ENCODE measurements at places on chromosomes 12 and 14.
A peak's percentile ranks its signal among the peaks of the same experiment; 100 is the strongest.

- DNase-seq = peak; percentile 89
These were observed at the start of gene ZC3H14 for GRCh38 chr14:88562831-88563686. ZC3H14 (plus strand) TSS chr14:88563037; CDS start chr14:88563134, 97 bp downstream.

GRCh38 chr12:96219700-96220206, 25.6 kb downstream of the ELK3 start:
- peak; percentile 21 for DNase-seq

DNA sequence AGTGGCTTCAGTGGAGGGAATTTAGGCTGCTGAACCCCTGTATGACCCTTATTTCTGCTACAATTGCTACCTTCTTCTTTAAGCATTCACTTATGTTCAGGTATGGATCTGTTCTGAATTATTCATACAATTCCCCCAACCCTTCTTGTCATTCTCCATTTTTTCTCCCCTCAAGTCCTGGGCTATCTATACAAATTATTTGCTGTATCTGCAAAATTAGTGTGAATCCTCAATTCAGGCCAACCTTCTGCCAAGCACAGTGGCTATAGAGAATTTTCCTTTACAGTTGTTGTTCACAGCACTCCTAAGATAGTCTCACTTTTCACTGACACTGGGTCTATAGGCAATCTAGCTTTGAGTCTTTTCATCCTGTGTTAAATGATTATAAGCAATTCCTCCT, 119.2 kb upstream of the CNTN1 start:
- DNase-seq = no peak

- DNase-seq = peak; percentile 51
These were observed 15.4 kb upstream of the TMEM120B start for GRCh38 chr12:121697093-121697698.

GRCh38 chr12:68483592-68484383, 126.9 kb upstream of the RAP1B start:
- DNase-seq = no peak

DNA sequence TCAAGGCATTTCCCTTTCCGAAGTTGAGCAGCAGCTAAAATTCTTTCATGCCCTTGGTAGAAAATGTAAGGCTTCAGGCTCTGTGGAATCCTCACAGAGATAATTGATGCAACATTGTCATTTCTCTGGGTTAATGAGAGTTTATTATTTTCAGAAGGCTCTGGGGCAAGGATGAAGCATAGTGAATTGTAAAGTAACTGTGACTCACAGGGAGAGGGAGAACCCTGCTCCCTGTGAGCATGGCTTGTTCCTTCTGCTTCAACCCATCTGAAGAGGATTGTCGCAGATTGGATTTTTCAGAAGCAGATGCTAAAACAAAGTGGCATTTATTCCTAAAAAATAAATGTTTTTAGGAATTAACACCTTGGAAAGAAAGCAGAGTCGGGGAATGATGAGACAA, 41.2 kb downstream of the APOBEC1 start:
- no peak for DNase-seq

DNA sequence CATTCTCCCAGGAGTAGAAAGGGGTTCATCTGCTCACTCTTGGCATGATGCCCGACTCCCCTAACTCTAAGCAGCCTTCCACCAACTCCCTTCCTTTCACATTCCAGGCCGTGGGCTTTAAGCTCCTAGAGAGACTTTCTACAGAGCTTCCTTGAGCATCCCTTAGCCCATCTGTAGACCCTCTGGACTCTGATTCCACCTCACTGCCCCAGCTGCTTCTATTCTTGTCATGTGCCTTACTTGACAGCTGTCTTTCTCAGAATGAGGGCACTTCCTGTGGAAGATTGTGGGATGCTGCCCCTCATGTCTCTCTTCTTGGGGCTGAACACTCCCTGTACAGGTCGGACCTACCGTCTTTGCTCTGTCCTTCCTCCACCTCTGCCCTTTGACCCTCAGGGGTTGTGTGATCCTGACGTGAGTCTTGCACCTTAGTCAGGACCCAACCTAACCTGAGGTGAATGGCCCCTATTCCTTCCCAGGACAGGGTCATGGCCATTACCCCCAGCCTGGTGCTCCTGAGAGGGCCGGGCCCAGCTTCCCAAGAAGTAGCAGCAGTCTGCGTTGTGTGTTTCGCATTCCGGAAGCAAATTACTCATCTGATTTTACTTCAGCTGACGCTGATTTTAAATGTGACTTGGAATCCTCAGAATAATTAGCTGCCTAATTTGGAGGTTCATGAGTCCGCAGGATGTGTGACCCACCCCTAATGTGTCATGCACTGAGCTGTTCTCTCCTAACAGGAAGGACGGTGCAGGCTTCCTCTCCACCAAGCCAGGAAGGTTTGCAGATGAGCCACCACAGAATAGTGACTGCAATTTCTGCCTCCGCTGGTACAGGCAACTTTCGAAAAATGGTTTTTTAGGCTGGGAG, 2.7 kb upstream of the GALNT6 start:
- peak; percentile 79 for DNase-seq

GRCh38 chr12:87254381-87255030, 774.7 kb downstream of the C12orf50 start:
- DNase-seq = no peak

GRCh38 chr12:30813525-30814294, 59.0 kb upstream of the CAPRIN2 start:
- no peak for DNase-seq

- DNase-seq = no peak
These were observed 160.8 kb upstream of the GZMB start for GRCh38 chr14:24794644-24795305.

DNA sequence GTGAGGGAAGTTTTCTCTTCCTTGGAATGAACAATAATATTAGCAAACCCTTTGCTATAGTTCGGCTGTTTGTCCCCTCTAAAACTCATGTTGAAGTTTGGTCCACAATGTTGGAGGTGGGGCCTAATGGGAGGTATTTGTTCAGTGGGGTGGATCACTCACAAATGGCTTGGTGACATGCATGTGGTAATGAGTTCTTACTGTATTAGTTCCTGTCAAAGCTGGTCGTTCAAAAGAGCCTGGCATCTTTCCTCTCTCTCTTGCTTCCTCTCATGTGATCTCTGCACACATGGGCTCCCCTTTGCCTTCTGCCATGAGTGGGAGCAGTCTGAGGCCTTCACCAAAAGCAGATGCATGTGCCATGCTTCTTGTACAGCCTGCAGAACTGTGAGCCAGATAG, 13.1 kb upstream of the PPP4R4 start:
- peak; percentile 25 for DNase-seq

GRCh38 chr14:24136684-24137528, 912 bp downstream of the PSME1 start:
- DNase-seq = peak; percentile 25

DNA sequence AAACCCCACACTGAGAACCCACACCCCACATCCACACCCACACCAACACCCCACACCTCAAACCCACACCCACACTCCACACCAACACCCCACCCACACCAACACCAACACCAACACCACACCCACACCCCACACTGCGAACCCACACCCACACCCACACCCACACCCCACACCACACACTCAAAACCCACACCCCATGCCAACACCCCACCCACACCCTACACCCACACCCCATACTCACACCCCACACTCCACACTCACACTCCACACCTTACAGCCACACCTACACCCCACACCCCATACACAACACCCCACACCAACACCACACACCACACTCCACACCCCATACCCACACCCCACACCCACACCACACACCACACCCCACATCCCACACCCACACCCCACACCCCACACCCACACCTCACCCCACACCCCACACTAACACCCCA, 38.0 kb downstream of the TMEM120B start:
- DNase-seq = no peak

- no peak for DNase-seq
These were observed 45.0 kb downstream of the CFAP54 start for GRCh38 chr12:96534339-96534738.

DNA sequence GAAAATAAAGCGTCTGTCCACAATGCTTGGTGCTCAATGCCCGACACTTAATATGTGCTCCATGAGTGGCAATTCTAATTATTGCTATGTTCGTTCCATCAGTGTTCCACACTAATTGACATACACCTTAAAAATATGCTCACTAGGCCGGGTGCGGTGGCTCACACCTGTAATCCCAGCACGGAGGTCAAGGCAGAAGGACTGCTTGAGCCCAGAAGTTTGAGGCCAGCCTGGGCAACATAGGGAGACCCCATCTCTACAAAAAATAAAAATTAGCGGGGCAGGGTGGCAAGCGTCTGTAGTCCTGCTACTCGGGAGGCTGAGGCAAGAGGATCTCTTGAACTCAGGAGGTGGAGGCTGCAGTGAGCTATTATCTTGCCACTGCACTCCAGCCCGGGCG, 635 bp upstream of the HECTD4 start:
- no peak for DNase-seq

DNA sequence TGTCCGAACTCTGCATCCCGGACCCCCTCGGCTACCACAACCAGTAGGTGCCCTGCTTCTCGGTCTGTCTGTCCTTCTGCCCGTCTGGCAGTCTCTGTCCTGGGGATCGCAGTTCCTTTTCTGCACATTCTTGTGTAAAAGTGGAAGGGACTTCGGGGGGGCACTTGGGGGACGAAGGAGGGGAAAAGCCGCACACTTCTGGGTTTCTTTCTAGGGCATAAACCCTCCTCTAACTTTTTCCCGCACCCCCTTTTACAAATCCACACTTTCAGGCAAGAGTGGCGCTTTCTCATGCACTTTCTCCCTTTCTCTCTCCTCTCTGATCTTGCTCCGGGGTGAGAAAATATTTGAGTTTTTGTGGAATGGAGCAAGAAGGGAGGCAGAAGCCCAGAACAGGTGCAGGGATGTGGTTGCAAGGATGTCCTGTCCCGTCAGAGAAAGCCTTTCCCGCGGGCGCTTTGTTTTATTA, 506 bp downstream of the ESRRB start:
- no peak for DNase-seq

DNA sequence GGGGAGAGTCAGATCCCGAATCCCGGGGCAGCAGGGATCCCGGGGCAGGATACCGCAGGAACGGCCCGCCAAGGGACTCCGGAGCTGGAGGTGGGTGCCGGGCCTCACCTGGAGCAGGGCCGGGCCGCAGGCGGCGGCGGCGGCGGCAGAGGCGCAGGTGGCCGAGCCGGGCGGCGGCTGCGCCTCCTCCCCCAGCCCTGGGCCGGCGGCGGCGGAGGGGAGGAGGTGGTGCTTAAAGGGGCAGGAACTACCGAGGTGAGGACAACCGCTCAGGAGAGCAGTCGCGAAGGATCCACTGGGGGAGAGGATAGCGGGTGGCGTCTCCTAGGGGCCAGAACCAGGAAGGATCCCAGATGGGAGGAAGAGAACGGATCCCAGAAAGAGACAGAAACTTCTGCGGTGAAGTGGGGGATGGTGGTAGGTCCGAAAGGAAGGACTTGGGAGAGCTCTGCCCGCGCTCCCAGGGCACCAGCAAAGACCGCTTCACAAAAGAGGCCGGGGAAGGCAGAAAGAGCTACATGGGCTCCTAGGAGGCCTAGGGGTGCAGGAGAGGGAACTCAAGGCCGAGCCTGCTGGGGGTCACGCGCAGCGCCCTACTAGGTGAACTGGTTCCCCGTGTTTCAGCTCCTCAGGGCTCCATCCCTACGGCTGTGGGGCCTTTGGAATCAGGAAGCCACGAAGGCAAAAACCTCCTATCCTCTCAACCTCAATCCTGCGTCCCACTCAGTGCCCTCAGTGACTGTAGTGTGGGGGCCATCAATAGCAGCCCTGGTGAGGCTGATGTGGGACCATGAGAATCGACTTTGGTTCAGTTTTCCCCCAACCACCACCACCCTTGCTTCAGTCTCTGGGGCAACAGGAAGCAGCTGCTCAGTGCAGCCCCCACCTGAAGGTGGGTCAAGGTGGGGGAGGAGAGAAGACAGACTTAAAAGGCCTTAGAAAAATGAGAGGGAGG, 5.0 kb upstream of the BAZ2A start:
- peak; percentile 74 for DNase-seq

DNA sequence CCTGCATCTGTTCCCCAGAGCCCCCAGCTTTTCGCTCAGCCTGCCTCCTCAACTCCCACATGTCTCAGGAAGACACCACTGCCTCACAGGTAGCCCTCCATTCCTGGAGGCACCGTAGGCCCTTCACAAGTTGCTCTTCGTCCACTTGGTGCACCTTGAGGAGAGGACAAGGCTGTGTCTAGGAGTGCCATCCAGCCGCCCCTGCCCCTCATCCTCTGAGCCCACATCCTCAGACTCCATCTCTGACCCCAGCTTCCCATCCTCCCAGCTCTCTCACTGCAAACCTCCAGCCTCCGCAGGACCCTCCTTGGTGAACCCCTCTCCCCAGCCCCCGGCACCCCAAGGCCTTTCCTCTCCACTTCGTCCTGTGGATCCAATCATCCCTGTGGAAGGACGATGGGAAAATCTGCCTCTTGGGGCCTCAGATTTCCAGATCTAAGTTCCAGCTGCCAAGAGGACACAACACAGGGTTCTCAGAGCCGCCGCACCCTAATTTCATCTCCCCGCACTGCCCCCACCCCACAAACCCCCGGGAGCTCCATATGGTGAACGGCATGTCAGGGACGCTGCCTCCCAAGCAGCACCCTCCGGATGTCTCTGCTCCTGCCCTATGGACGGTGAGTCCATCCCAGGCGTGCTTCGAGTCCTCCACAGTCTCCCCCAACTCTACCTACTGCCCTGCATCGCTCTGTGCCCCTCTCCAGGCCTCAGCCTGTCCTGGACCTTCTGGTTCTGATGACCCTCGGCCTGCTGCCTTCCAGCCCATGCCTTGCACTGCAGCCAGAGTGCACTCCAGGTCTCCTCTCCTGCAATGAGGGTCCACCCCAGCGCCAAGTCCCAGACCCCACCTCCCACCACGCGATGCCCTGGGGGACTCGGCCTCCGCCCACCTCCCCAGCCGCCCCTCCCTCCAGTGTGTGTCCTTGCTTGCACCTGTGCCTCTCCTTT, 314.1 kb upstream of the DIO3 start:
- DNase-seq = no peak

GRCh38 chr12:105983622-105984320, 155.0 kb downstream of the NUAK1 start:
- DNase-seq = no peak

DNA sequence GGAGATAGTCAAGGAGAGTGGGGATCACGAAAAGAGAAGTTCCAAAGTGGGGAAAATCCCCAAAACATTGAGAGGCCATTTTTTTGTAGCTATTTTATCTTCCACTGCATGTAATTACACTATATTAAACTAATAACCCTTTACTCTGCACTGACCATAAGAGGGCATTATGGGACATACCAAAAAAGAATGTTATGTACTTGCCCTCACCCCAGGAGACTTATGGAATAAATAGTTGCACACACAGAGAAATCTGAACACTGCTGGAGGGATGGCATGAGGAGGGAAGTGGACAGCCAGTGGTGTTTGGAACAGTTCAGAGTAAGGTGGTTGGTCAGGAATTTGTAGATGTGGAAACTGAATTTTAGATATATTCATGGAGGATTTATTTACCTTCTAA, 422.9 kb downstream of the SNAPC1 start:
- no peak for DNase-seq

DNA sequence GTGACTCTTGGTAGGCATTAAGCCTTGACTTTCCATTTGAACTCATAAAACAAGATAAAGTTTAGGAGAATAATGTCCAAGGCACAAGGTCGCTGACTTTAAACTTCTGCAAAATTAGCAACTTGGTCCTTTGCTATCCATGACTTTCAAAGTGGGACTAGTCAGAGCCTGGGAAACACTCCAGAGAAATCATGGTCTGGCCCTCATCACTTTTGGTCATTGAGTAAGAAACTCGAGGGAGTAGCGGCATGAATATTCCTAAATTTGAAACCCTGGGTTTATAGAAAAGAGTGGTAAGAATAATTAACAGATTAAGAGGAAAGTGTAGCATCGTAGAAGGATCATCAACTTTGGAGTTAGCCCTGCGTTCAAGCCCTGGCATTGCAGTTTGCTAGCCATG, 16.9 kb upstream of the APPL2 start:
- DNase-seq = no peak
